ENCODE measurements at places on chromosomes 13 and 19.
A peak's percentile ranks its signal among the peaks of the same experiment; 100 is the strongest.

DNA sequence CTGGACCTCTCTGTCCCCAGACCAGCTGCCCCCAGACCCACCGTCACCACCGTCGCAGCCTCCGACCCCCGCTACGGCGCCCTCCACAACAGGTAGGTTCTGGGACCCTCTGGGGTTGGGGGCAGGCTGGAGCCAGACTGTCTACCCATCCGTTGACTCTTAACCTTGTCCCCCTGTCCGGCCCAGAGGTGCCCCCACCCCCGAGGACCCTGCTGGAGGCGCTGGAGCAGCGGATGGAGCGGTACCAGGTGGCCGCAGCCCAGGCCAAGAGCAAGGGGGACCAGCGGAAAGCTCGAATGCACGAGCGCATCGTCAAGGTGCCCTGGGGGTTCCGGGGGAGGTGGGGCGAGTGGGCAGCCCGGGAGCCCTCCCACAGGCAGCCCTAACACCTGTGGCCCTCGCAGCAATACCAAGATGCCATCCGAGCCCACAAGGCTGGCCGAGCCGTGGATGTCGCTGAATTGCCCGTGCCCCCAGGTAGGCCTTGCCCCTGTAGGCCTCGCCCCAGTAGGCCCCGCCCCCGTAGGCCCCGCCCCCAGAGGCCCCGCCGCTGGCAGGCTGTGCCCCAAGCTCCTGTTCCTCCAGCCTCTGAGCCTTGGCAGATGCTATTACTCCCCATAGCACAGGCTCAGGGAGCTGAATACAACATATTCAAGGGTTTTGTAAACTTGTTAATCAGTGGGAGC lies 12.9 kb downstream of the CC2D1A start:
- no peaks in the 10 kb centered on the region for H3K27me3 ChIP-seq
- H3K4me1 ChIP-seq, result no peaks in the 10 kb centered on the region
- H3K27ac ChIP-seq, result no peak overlapping the region
- DNase-seq, result no peak
- H3K4me3 ChIP-seq, result no peak overlapping the region

DNA sequence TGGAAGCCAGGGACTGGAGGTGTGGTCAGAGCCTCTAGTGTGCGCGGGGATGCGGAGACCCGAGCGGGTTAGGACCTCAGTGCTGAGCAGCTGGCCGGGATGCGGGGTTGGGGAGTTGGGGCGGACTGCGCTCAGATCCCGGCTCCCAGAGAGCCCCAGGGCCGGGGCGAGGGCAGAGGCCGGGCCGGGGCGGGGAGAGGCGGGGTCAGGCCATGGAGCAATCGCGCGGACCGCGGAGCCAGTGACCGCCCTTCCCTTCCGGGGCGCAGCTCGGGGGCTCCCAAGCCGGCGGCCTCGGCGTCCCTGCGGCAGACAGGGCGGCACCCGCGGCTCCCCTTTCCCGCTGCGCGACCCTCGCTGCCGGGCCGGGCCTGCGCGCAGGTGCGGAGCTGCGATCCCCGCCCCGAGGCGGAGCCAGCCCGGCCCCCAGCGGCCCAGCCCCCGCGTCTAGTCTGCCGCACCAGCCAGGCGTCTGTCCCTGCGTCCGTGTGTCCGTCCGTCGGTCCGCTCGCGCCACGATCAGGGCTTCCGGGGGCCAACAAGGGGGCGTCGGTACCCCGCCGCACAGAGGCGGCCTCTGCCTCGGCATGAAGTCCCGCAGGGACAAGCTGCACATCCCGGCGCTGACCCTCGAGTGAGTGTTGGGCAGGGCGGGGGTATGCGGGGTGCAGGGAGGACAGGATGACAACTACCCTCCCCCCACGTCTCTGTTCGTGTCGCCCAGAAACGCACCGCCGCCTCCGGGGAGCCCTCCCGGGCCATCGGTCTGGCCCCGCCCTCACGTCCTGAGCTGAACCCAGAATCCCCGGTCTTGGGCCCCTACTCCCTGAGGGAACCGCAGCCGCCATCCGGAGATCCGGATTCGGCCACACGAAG lies 12.4 kb downstream of the MAST3 start:
- no peaks in the 10 kb centered on the region for H3K27me3 ChIP-seq
- H3K4me3 ChIP-seq, result peak overlapping the region; percentile 80
- peak overlapping the region; percentile 83 for H3K27ac ChIP-seq
- H3K4me1 ChIP-seq, result peaks cover 54% of the 10 kb centered on the region

DNA sequence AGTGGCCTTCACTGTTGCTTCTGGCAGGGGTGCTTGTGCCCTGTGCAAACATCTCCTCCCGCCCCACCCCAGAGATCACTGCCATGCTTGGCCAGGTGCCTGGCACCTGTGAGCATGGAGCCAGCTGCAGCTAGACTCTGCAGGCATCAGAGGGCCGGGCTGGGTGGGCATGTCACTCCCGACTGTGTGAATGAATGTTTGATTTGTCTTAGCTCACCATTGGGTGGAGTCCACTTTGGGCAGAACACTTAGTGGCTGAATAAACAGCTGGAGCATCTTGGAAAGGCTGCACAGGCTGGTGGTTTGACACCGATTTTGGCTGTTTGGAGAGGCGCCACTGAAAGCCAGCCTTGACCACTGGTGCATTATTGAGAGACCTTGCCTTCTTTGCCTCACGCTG lies 267.3 kb downstream of the DLEU7 start:
- no peak overlapping the region for H3K4me3 ChIP-seq
- no peak overlapping the region for H3K27ac ChIP-seq
- DNase-seq, result no peak
- H3K4me1 ChIP-seq, result peaks cover 17% of the 10 kb centered on the region
- H3K36me3 ChIP-seq, result no peaks in the 10 kb centered on the region

DNA sequence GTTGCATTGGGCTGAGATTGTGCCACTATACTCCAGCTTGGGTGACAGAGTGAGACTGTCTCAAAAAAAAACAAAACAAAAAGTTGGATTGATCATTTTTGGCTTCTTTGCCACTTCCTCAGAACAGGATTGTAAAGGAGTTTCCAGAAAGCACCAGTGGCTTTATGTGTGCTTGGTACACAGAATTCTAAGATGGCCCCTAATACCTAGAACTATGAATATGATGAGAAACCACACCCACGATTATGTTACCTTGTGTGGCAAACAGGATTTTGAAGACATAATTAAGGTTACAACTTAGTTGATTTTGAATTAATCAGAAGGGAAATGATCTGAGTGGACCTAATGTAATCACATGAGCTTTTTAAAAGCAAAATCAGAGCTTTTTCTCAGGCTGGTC lies 26.5 kb downstream of the CEACAM1 start:
- H3K36me3 ChIP-seq, result no peaks in the 10 kb centered on the region
- no peak overlapping the region for H3K27ac ChIP-seq
- H3K27me3 ChIP-seq, result no peaks in the 10 kb centered on the region
- DNase-seq, result no peak
- H3K4me1 ChIP-seq, result peaks cover 20% of the 10 kb centered on the region

DNA sequence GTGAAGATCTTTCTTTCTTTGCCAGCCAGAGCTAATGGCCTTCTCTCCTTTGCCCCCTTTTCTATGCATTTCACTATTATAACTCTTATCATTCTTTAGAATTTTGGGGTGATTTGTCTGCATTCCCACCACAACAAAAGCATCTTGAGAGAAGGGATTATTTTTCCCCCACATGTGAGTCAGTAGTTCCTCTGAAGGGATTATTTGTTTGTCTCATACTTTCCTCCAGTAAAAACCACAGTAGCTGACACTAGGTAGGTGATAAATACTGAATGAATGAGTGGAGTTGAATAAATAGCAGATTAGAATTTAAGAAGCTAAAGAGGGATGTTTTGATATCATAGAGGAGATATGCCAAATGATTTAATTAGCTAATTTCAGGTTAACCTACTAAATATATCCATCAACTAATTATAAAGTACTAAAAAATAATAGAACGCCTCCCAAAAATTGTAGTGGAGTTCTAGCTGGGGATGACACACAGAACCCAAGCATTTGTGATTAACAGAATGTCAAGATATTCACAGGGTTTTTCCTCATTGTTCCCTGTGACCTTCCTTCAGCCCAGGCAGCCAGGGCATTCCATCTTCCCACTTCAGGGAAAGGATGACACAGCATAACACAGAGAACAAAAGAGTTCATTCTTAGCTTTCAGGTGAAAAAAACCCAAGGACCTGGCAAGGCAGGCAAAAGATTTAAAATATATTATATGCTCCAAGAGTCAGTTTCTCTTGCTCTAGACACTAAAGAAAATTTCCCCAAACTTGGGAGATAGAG lies 3.5 kb upstream of the TBC1D4 start:
- H3K4me1 ChIP-seq, result peaks cover 15% of the 10 kb centered on the region
- no peak overlapping the region for H3K27ac ChIP-seq
- H3K4me3 ChIP-seq, result no peak overlapping the region
- peaks cover 30% of the 10 kb centered on the region for H3K27me3 ChIP-seq
- DNase-seq, result no peak

DNA sequence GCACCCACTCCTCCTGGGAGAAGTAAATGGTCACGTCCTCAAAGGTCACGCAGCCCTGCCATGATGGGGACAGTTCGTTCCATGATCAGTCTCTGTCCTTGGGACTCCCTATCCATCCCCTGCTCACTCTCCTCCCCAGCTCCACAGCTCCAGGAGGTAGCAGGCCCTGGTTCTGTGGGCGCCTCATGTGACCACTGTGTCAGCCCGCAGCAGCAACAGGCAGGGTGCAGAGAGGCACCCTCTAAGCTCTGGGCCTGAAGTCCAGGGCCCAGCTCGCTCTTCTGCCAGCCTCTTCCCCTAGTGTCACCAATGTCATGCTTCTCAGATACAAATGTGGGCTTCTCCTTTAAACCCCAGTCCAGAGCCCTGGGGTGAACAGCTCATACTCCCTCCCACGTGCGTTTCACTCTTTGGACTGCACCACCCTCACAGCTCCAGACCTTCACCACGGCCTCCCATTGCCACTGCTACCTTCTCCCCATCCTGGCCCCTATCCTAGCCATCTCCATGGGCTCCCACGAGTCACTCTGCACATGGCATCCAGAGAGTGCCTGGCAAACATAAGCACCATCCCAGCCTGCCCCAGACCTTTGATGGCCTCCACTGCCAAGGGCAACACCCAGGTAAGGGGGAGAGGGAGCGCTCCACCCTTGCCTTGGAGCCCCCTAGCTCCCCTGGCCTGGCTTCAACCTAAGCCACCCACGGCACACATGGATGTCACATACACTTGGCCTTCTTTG lies 2.9 kb downstream of the ZNF792 start:
- H3K27me3 ChIP-seq, result no peaks in the 10 kb centered on the region
- H3K4me1 ChIP-seq, result peaks cover 27% of the 10 kb centered on the region
- no peak for DNase-seq
- no peak overlapping the region for H3K4me3 ChIP-seq
- no peak overlapping the region for H3K27ac ChIP-seq
- H3K36me3 ChIP-seq, result peaks cover 57% of the 10 kb centered on the region

Measured in activated B cell treated with CpG ODN at 0.5 μM for 24 hours (primary cell).